ENCODE measurements at places on chromosomes 16 and 17.
A peak's percentile ranks its signal among the peaks of the same experiment; 100 is the strongest.

DNA sequence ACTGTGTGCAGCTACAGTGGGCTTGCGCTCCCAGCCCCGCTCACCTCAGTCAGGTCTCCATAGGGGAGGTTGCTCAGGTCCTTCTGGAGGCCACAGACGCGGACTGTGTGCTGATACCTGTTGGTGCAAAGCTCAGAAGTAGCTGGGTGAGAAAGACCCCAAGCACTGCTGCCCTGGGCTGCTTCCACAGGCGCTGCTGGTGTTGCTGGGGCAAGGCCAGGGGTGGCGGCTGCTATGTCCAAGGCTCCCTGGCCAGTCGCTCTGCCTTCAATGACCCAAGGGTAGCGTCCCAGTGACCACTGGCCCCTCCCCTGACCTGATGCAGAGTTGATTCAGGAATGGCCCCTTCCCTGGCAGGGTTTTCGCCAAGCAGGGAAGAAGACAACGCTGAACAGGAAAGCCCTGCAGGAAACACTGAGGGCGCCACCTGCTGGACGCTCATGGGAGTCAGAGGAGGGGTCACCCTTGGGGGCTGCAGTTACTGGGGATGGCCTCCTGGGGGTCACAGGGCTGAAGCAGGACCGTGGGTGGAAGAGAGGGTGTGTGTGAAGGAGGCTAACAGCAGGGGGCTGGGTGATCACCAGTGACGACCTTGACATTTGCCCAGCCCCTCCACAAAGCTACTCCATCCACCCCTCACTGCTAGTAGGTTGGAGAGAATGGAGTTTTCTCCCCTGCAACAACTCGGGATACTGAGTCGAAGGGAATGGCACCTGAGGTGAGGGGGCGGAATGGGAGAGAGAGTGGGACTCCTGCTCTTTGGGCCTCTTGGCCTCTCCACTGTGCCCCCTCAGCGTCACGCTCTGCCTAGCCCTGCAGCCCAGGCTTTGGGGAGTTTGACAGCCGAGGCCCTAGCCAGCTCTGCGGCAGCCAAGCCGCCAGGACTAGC is 38.3 kb downstream of the ABCC12 start:
- peak; percentile 35 for DNase-seq

DNA sequence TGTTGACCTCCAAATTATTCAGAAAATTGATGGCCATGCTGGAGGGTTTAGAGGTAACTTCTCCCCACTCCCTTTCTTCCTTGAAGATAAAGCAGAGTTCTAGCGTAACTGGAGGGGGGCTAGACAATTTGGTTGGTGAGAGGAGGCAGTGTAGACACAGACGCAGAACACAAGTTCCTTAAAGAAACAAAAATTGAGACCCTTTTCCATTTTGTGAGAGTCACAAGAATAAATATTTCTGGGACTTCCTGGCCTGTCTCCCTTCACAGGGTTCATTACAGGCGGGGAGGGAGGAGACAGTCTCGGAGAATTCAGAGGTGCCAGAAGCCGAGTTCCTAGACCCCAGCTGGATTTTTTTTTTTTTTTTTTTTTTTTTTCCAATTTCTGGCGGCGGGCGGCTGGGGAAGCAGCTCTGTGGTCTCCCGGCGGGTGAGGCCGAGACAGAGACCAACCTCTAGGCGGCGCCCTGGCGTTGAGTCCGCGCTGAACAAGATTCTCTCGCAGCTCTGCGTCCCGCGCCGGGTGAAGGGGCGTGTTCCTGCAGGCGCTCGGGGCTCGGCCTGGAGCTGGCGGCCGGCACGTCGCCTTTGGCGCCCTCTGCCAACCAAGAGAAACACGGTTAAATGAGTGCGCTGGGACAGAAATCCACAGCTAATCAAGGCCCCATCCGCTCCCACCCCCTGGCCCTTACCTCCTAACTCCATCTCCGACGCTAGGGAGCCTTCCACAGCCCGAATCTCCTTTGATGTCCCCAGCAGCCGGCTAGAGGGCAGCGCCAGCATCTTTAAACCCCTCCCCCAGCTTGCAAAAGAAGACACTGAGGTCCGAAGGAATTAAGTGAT is 10.2 kb upstream of the HOXB9 start:
- DNase-seq = peak; percentile 54

GRCh38 chr16:30027588-30028437 is 3.3 kb downstream of the TLCD3B start:
- DNase-seq = no peak

DNA sequence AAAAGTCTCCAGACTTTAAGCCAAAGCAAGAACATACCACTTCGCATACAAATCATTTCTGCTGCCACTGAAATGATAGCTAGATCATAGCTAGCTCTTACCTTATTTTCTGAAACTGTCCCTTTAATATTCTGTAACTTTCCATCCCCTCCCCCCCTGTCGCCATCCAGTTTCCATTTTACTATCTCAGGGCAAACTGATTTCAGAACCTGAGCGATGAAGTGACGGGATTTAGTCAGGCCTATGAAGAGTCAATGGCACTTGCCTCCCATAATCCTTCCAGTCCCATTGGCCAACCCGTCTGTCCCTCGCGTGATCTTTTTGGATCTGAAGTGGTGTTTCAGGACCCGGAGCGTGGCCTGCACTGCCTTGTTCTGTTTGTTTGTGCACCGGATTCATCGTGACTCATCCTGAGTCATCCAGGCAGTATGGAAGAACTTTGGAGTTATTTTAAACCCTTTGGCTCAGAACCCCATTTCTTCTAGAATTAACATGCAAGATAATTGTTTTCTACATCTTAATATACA is 199.8 kb upstream of the CHMP6 start:
- no peak for DNase-seq

- no peak for DNase-seq
Measured at GRCh38 chr17:20996724-20997615, 45.8 kb downstream of the USP22 start.

DNA sequence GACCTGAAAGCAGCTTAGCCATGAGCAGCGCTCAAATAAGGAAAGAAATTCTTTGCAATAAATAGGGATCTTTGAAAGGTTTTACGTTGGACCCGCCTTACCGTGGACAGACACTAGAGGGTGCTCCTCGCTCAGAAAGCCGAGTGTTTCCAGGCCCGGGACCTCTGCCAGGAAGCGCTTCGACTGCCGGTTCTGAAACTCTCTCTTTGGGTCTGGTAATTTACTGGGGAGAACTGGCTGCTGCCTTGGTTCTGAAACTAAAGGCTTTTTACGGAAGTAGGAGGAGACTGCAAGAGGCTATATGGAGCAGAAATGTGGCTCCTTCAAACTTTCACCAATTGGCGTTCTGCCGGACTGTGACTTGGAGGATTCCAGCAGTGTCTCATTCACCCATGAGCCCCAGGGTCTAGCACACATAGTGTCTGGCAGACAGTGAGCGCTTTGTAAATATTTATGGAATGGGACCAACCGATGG is 45.6 kb upstream of the HOXB9 start:
- DNase-seq = peak; percentile 68

Data from stimulated activated CD4-positive, alpha-beta T cell treated with anti-CD3 and anti-CD28 coated beads, Interleukin-1b, Interleukin-23, amount 100 ng/mL, for 4 hours (primary cell).